ENCODE measurements at places on chromosomes 2 and 18.

DNA sequence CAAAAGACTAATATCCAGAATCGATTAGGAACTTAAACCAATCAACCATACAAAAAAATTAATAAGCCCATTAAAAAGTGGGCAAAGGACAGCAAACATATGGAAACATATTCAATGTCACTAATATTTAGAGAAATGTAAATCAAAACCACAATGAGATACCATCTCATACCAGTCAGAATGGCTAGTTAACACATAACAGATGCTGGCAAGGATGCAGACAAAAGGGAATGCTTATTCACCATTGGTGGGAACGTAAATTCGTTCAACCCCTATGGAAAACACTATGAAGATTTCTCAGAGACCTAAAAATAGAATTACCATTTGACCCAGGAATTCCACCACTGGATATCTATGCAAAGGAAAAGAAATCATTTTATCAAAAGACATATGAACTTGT is 468.2 kb upstream of the ST6GAL2 start:
- DNase-seq = no peak

- no peak for DNase-seq
These were observed 16.9 kb downstream of the EIF5B start for GRCh38 chr2:99354070-99354469.

GRCh38 chr2:157443090-157443489 is 799 bp downstream of the CYTIP start:
- DNase-seq = no peak

DNA sequence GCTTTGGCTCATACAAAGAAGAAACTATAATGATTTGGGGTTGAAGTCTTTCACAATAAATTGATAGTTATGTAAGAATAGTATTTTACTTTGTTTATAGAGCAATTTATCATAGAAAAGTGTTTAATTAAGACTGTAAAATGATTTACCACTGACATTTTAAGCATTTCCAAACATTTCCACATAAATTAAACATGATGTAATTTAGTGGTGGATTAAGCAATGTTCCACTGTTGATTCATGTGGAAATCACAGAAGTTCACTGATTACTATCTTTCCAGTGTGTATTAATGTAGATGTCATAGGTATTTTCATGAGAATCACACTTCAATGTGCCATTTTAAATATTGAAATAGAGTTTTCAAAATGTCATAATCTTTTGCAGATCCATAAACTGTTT is 40.1 kb upstream of the GRB14 start:
- no peak for DNase-seq

DNA sequence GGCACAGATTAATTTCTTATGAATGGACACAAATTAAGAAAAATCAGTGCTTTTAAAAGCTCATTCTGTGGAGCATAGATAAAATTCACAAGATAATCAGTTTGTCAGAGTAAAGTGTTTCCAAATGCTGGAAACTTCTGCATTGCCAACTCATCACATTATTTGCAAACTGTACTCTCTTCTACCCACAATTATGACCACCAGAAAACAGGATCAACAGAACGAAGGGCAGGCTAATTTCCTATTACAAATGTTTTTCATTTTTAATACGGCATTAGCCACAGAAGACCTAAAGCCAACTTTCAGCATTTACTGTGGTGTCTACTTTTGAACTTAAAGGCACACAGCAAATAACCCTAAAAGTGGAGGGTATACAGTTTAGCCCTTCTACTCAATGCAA is 6.0 kb downstream of the IRS1 start:
- DNase-seq = no peak

DNA sequence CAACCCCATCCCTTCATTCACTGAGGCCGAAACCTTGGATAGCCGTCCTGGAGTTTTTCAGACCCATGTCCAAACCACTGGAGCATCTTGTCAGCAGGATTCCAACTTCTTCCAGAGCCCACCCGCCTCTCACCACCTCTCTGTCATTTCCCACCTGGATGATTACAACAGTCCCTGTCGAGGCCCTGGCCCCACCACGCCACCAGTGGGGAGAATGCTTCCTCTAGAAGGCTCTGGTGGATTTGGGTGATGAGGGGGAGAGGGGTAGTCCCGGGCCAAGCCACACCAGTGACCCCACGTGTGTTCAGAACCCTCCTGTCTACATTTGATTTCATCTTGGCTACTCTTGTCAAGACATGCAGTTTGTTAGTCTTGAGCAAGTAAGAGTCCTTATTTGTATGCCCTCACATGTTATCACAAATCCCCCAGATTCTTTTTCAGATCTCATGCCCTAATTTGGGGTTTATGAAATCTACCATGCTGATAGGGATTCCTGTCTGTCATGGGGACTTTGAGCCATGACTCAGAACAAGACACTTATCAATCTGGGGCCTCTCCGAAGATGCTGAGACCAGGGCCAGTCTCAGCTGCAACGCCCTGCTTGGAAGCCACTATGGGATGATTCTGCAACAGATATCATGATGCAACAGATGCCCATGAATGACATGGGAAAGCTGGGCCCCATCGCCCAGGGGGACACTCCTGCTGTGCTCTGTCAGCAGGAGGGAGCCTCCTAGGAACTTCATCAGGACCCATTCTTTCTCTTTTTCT is 186.1 kb downstream of the ZFP36L2 start:
- no peak for DNase-seq

- DNase-seq = no peak
These were observed 550 bp downstream of the MFSD6 start for GRCh38 chr2:190408538-190409271.

- no peak for DNase-seq
These were observed 785.6 kb downstream of the NR4A2 start for GRCh38 chr2:155546721-155547555.

- DNase-seq = no peak
These were observed 324.3 kb upstream of the KLHL14 start for GRCh38 chr18:33097126-33097525.

DNA sequence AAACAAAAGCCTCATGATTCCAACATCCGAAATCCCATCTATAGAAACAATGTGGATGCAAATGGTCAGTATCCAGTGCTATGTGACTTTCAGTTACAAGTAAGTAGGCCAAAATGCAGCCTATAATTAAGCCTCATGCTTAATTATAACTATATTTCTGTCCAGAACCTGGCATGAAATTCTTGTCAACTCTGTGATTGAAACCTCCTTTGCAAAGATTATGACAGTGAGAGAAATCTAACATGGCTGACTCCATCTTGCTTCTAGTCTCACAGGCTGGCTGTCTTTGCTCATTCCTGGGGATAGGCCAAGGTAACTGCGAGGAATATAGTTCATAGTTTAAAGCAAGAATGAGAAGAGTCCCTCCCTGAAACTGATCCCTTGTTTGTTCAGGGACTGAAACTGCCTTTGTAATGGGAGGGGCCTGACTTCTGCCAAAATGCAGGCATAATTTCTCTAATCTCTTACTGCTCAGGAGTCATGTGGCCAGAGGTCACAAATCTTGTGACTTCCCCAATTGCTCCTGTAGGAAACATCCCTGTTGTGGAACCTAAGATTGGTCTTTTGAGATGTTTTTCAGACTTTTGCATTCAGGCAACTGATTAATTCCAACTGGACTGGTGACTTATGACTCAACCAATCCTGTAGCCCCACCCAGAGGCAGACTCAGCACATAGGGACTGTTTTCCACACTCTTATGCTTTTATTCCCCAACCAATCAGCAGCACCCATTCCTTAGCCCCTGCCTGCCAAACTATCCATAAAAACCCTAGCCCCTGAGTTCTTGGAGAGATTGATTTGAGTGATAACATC is 84.5 kb upstream of the TLK1 start:
- DNase-seq = no peak

- no peak for DNase-seq
These were observed 70.4 kb downstream of the LRRFIP1 start for GRCh38 chr2:237697586-237698357.

DNA sequence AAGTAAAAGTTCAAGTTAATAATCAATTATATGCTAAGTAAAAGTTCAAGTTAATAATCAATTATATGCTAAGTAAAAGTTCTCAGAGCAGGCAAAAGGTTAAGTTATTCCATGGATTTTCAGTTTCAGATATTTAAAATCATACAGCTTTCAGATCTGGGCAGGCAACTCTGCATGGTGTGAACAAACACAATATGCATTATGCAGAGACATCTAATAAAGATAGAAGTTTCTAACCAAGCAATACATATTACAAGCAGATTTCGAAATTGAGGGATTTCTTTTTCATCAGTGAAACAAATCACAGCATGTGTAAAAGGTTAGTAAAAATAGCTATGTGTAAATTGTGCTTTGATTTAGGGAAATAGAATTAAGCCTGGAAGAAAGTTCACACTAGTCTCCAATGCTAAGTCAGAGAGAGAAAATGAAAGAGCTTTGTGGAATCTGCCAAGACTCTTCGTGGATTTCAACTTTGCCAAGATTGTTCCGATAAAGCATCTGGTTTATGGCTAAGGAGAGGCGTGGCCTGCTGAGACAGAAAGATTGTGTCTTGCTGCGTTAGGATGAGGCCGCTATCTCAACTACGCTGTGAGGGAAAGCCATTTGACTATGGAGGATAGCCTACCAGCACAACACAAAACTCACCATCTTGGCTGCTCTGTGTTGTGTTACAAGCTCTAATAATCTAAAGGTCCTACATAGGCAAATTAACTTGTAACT is 60.1 kb upstream of the SLC16A14 start:
- DNase-seq = peak; percentile 80

DNA sequence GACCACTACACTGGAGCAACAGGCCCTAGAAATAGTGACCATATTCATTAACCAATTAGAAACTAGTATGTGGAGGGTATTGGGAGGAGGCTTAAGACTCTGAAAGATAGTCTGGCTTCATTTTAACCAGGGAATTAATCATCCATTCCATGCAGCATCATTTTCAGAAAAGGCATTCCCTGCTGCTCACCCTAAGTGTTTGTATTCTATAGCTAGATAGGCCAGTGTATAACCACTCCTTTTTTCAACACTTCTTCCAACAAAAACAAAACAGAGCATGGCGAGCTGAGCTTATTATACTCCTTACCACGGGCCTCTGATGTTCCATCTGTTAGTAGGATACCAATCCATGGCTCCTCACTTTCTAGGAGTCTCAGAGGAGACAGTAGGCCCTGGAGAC is 112.0 kb upstream of the PKDCC start:
- DNase-seq = no peak

DNA sequence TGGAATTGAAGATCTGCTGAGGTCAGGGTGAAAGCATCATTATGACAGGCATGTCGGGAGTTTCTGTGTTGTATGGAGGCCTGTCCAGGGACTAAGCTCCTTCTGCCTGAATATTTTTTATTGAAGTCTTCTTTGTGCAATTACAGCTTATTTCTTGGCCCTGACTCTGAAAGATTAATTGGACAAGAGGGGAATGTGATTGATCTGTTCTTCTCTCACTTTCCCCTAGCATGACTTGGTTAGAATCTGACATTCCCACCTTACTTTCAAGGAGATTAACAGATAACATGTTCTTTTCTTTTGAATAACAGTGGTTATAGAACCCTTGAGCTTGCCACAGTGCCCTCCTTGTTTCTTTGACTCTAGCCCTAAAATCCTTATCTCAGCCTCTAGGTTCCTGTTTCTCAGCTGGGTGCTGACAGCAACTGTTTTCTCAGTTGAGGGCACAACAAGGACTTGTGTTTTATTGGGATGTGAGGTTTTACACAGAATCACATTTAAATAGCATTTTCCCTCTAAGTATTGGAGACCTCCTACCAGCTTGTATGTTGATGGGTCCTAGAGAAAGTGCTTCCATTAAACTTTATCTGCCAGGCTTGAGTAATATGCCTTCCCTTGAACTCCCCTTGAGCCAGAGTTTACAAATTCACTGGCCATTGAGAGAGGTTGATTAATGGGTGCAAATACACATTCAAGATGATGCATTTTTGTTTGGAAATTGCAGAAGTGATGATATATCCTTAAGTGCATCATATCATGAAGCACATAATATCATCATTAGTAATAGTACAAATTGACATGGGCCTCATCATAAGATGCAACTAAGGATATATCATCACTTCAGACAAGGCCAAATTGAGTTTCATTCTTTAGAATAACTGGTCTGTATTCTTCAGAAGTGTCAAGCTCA is 12.5 kb downstream of the TTLL4 start:
- DNase-seq = no peak

GRCh38 chr2:16014041-16014787 is 73.9 kb downstream of the MYCN start:
- no peak for DNase-seq

DNA sequence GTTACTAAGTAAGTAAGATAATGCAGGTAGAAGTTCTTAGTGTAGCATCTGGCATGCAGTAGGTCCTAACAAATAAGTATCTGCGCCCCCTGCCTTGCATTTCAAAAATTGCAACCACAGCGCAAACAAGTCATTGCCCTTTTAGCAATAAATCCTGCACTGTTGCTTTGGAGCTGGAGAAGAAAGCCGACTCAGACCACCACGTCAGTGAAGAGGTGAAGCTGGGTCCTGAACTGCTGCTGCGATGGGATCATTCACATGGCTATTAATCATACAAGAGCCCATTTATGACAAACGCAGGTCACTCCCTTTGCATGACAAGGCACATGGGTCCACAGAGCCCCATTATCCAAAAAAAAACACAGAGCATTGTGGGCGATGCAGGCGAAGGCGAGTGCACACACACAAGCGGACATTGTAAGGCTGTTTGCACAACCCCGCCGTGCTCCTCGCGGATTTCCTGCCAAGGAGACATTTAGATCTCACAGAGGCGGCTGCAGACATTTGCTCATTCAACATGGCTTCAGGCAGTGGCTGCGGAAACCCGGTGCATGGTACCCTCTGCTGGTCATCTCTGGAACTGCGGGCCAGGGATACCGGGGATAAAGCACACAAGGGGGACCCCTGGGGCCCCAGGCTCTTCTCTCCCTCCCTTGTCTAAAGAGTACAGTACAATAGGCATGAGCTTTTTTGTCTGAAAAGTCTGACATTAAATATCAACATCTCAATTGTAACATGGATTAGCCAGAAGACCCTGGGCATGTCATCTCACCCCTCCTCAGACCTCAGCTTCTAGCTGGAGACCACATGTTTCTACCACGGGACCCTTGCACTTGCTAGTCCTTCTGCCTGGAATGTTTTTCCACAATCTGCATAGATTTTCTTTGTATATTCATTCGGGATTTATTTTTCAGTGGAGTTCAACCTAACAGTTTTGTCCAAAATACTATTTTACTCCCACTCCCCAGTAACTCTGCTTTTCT is 56.7 kb downstream of the CYRIA start:
- peak; percentile 44 for DNase-seq

GRCh38 chr2:133518700-133519344 is 49.4 kb downstream of the NCKAP5 start:
- no peak for DNase-seq

- no peak for DNase-seq
These were observed 55.3 kb upstream of the SETBP1 start for GRCh38 chr18:44625386-44625785.

DNA sequence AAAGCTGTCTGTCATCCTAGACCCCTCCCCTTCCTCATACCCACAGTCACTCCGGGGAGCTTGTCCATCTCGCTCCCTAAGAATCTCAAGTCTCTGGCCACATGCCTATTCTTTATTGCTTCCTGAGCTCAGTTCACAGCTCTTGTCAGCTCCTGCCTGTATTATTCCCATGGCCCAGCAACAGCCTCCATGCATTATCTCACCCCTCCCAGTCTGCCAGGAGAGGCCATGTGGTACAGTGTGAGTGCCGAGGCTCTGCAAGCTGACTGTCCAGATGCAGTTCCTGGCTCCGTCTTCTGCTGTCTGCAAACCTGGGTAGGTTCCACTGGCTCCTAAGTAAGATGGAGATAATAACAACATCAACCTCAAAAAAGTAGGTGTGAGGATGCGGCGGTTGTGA is 79.7 kb downstream of the MRPS9 start:
- DNase-seq = no peak

Data from fibroblast of the conjunctiva (primary cell).